Right lung (tissue), 10 donors: ENCODE measurements at places on chromosomes 6 and 20.

- DNase-seq: no peak
Observed at GRCh38 chr20:41245086-41245707, 72.3 kb downstream of the ZHX3 start.

GRCh38 chr6:13328875-13329183, 492 bp upstream of the TBC1D7 start:
- DNase-seq: no peak

DNA sequence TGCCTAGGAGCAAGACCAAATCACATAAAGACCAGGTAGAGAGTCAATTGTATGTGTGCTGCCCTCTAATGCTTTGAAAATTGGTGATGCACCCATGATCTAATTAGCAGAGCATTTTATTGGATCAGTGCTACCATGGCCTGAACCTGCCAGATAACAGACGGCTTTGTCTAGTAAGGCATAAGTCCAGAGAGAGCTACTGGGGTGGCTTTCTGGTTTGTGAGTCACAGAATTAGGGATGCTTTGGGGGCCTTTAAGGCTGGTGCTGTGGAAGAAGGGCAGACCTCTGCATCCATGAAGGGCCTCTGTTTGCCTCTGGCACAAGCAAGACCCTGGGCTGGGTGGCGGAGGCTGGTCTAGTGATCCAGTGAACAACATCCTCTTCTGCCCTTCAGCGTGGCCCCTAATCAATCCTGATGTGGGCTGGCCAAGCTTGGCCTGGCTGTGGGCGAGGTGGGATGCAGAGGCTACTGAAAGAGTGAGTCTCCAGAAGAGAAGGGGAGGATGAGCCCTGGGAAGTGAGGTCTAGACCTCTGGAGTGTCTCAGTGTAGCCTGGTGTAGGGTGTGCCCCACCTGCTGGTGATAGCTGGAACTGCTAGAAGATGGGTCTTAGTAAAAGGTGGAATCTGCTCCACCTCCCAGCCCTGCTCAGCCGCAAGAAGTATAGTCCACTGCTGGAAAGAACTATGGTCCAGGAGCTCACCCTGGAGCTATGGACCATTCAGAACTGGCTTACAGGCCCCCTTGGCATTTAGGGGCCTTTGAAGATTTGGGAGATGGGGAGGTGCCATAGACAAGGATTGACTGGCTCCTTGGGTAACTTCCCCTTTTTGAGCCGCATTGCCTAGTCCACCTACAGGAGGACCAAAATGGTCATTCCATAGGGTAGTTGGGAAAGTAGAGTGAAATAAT, 36.7 kb upstream of the AAR2 start:
- peak; percentile 68 for DNase-seq

- no peak for DNase-seq
Observed at GRCh38 chr6:154478021-154478700, 32.3 kb downstream of the CNKSR3 start.

- no peak for DNase-seq
Observed at GRCh38 chr6:32382757-32383420, 11.2 kb upstream of the TSBP1 start.

GRCh38 chr20:43752561-43753301, 25.9 kb upstream of the GTSF1L start:
- DNase-seq: no peak

DNA sequence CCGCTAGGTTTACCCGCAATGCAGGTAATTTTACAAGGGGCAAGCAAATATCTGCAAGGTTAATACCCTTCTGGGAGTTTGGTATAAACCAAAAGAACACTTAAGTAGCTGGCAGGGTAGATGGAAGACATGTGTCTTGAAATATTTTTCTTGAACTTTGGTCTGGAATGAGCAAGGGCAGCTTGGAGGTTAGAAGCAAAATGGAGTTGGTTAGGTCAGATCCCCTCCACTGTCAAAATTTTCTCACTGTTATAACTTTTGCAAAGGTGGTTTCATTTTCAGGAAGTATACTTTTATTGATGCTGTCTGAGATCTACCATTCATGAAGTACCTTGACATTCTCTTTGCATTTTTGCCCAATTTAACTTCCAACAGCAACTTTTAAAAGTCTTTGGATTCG, 13.3 kb upstream of the KIAA1586 start:
- DNase-seq: no peak

DNA sequence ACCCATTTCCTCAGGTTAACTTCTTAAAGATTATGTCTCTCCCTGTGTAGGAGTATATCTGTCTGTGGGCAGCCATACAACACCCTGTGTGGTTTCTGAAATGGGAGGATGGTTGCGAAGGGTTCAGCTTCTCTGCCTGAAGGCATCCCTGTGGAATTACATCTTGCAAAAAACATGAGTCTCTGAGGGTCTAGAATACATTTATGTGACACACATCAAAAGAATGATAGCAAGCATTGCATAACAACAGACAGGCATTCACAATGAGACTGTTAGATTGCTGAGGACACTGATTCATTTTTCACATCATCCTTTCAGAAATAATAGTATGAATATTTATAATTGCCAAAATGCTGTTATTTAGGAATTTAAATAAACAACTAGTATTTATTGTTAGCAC, 670.9 kb downstream of the HTR1B start:
- no peak for DNase-seq

DNA sequence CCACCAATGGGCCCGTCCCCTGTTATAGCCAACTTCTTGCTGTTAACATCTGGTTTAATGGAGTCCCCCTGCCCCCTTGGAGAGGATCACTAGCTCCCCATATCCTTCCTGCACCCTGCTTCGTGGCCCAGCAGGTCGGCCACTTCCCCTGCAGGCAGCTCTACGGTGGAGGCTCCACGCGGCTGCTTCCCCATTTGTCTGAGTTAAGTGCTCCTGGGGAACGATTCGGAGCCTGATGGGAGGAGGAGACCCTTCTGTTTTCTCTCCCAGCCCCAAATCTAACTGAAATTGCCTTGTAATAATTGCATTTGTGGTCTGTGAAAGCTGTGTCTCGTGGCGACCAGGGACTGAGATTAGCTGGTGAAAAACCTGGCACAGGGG, 74.6 kb downstream of the SULF2 start:
- DNase-seq: no peak

DNA sequence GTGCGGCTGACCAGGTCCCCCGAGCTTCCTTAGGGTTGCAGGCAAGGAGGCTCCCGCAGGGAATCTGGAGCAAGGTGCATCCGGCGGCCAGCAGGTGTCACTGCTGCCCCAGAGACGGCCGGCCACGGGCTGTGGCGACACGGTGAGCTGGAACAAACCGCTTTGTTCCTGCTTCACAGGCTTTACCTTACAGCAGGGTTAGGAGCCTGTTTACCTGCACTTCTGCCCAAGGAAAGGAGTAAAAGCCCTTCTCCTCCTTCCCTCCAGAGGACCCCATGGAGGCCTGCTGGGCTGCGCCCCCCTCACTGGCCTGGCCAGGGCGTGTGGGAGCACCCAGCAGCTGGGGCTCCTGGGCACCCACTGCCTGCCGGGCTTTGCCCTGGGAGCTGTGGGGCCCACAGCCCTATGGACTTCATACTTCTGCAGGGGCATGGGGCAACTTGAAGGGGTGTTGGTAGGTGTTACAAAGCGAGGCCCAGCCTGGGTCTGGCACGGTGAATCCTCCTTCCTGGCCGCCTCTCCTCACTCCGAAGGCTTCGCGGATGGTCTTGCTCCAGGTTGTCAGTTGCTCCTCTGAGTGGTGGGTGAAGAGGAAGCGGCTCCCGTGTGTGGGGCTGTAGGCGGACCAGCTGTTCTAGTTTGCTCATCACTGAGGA, 88.4 kb downstream of the CDC5L start:
- DNase-seq: peak; percentile 76

- no peak for DNase-seq
Observed at GRCh38 chr6:144345451-144345850, 60.3 kb downstream of the UTRN start.

DNA sequence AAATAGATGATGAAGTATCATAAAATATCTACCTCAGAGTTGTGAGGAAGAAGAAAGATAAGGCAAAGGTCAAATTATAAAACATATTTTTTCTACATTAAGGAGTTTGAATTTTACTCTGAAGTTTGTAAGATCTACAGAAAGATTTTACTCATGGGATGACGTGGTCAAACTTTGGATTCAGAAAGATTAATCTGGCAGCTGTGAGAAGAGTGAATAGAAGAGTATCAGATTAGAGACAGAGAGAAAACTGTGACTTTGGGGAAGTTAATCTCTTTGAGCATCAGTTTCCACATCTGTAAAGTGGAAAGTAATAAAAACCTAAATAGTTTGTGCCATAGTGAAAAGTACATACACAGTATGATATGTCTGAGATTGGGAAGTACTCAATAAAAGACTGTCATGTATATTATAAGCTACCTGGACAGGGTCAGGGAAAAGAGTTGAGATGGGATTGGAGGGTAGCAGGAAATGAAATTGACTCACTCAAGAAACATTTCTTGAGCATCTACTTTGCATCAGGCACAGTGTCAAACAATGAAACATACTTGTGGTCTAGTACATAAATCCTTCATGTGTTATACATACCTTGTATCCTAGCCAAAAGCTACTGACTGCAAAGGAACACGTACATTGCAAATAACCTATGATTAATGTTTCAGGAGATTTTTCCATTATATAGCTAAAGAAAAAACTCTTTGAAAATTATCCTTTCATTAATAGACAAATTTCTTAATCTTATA, 222.1 kb downstream of the TMEM200A start:
- no peak for DNase-seq

DNA sequence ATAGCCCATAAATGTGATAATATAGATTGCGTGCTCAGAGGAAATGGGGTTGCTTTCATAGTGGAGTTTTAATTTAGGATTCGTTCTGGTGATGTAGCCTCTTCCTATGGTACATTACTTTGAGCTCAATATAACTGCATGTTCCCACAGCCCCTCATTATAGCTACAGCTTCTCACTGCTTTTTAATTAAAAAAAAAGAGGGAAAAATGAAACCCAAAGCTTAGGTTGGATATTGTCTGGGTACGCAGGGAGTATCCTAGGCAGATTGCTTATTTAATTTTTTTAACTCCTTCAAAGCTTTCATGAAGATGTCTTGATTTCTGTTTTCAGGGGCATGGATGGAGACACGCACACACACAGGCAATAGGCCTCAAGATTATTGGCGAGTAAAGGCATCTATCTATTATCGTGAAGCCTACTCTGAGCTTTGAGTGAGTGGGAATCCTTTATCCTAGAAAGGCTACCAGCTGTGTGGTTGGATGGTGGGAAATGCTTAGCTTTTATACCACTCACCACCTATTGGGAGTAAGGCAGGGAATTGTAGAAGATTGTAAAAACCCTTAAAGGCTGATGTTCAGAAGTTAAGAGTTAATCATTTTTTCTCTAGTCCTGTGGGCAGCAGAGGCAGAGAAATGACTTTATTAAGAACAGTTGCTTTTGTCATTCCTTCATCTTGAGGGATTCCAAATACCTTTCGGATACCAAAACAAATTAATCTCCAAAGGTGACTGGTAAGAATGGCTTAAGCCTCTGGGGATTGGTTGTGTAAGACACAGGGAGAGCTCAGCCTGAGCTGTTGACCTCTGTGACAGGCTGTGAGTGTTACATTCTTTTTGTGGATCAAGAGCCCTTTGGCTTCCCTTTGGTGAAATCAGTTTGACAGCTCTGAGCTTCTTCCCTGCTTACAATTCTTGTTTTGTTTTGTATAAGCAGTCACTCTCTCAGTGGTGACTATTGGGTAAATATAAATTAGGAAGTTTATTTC, 33.4 kb downstream of the CTNNBL1 start:
- DNase-seq: no peak

- DNase-seq: no peak
Observed at GRCh38 chr6:138865480-138866109, 69.7 kb downstream of the ECT2L start.

DNA sequence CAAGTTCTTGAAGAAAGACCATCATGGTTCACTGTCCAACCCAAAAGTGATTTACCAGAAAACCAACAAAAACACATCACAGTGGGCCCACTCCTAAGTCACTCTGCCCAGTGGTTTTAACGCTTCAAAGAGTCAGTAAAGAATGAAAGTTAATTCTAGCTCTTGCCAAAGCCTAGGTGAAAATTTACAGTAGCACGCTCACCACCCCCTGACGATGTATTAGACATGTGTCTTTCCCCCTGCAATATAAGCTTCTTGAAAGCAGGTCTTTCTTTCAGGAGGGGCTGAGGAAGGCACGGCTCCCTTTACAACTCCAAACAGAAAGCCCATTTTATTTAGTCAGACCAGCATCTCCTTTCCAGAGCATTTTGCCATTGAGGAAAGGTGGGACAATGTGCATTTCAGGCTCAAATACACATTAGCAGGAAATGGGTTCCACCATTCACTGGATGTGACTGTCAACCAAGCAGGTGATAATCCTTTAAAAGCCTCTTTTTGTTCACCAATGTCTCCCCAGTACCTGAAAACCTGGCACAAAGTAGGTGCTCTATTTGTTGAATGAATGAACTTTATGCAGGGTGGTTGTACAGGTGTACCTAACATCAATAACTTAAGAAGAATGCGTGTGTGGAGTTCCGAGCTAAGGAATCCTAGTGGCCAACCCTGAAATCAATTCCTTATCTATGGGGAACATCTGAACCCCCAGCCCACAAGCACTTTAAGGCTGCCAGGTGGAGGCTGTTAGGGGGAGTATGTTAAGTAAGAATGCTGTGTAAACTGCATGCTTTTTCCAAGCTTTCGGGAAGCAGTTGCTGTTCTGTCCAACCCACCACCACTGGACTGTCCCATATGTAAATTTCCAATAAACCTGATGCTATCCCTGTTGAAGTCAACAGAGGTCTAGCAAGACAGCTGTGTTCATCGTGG, 11.4 kb downstream of the EZR start:
- no peak for DNase-seq

DNA sequence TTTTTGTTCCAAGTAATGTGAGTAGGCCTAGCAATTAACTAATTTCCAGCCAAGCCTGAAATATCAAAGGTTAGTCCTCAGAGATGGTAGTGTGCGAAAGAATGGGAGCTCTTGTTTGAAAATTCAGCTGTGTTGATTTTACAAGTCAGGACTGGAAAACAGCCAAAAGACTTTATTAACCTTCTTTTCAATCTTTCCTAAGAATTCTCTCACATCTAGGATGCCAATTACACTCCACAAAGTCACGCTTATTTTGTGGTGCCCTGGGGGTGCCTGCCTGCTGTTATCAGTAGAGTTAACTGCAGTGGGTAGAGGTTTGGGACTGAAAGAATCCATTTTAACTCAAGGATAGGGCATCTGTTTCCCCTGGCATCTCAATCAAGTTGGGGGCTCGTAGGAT, 30.7 kb upstream of the MAP3K4 start:
- no peak for DNase-seq

DNA sequence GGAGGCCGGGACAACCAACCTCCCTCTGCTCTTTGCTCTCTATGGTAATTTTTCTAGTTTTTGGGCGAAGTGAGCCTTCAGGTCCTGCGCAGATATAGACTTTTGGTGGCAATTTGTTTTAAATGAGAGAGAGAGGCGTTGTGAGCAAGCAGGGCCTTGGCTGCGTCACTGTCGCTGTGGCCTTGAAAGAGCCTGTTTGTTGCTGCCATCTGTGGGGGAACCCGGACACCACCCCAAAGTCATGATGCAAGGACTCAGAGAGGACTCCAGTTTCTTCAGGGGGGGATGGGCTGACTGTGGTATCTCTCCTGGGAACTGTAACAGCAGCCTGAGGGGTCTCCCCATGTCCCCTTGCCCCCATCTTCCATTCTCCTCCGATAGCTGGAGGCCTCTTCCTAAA, 462.7 kb upstream of the SULF2 start:
- no peak for DNase-seq
